Activated CD4-positive, alpha-beta T cell treated with anti-CD3 and anti-CD28 coated beads for 36 hours (primary cell): ENCODE measurements at places on chromosomes 6 and 20. TPM values are rescaled to one million over a fixed set of nuclear protein-coding genes. Genes with fewer than 3 reads are reported as not detected.

ENPP5 gene
- total RNA-seq, result 0.16 TPM

GPX5 gene
- total RNA-seq, result not detected

KCNK15 gene
- total RNA-seq, result 1.1 TPM

DNA sequence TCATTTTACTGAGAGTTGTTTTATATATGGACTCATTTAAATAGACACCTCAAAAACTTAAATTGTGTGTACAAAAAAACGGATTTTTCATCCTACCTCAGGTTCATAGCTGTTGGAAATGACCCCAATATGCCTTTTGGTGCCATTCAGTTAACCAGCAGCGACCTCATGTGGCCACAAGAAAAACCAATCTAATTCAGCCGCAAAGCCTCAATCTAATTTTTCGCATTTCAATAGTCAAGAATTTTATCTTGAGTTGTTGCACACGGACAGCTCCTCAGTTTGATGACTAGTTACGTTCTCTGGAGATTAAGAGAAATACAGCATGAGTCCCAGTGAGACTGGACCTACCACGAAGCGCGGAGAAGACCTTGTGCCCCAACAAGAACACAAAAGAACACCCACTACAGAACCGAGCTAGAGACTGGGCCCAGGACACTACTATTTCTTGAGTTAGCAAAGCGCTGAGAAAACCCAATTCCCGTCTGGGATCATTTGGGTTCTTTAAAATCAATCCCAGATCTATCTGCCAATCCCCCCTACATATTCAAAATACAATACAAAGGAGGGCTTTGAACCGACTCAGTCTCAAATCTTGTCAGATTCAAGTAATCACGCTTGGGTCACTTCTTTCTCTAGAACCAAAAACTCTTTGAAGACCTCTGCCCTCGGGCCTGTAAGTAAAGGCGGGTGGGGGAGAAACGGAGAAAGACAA is 1.1 kb downstream of the TCP11 start:
- H3K27me3 ChIP-seq, result peaks cover 18% of the 10 kb centered on the region
- peak; percentile 70 for DNase-seq
- H3K36me3 ChIP-seq, result no peaks in the 10 kb centered on the region
- H3K4me1 ChIP-seq, result peaks cover 13% of the 10 kb centered on the region

- no peak for DNase-seq
- no peak overlapping the region for H3K4me3 ChIP-seq
- no peak overlapping the region for H3K27ac ChIP-seq
- peaks cover 1% of the 10 kb centered on the region for H3K4me1 ChIP-seq
- peaks cover 1% of the 10 kb centered on the region for H3K36me3 ChIP-seq
- no peaks in the 10 kb centered on the region for H3K27me3 ChIP-seq
Observed at GRCh38 chr6:14488180-14488579, 370.6 kb downstream of the CD83 start.

OPN5 gene
- not detected for total RNA-seq

GRCh38 chr6:56996401-56996800 is 41.5 kb downstream of the BEND6 start:
- H3K27ac ChIP-seq, result no peak overlapping the region
- H3K4me3 ChIP-seq, result no peak overlapping the region
- peaks cover 3% of the 10 kb centered on the region for H3K36me3 ChIP-seq
- H3K4me1 ChIP-seq, result no peaks in the 10 kb centered on the region

- no peak overlapping the region for H3K27ac ChIP-seq
- no peak overlapping the region for H3K4me3 ChIP-seq
- H3K36me3 ChIP-seq, result no peaks in the 10 kb centered on the region
- DNase-seq, result no peak
- H3K4me1 ChIP-seq, result peaks cover 39% of the 10 kb centered on the region
Observed at GRCh38 chr6:11418290-11418905, 119.2 kb upstream of the TMEM170B start.

- no peaks in the 10 kb centered on the region for H3K36me3 ChIP-seq
- H3K4me3 ChIP-seq, result no peak overlapping the region
- H3K27me3 ChIP-seq, result peaks cover 33% of the 10 kb centered on the region
Observed at GRCh38 chr20:46870041-46870440, 24.6 kb upstream of the EYA2 start.

GRCh38 chr6:48933136-48933535 is 529.9 kb downstream of the MMUT start:
- no peak for DNase-seq
- no peaks in the 10 kb centered on the region for H3K36me3 ChIP-seq
- H3K27ac ChIP-seq, result no peak overlapping the region
- H3K4me1 ChIP-seq, result no peaks in the 10 kb centered on the region

DNA sequence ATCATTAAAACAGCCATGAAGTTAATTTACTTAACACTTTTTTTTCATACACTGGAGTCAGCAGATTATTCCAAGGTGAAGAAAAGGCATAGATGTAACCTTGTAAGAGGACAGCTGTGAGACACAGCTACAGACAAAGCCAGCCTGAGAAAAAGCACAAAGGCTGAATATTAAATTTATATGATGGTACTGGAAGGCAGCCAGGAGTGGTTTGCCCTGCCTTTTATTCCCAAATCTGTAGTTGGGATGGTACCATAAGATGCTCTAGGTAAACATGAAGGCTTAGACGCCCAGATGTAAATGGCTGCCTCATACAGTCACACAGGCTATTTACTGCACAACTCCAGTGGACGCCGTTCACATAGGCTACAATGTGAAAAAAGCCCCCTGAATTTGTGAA is 42.1 kb upstream of the LOC128125822 start:
- DNase-seq, result no peak
- H3K4me3 ChIP-seq, result no peak overlapping the region
- H3K27me3 ChIP-seq, result no peaks in the 10 kb centered on the region
- H3K27ac ChIP-seq, result no peak overlapping the region
- peaks cover 12% of the 10 kb centered on the region for H3K4me1 ChIP-seq
- H3K36me3 ChIP-seq, result no peaks in the 10 kb centered on the region

CLPSL1 gene
- not detected for total RNA-seq

GRCh38 chr20:54122189-54122588 is 51.6 kb downstream of the CYP24A1 start:
- no peaks in the 10 kb centered on the region for H3K36me3 ChIP-seq

- no peak overlapping the region for H3K27ac ChIP-seq
- no peaks in the 10 kb centered on the region for H3K36me3 ChIP-seq
- H3K27me3 ChIP-seq, result peaks cover 3% of the 10 kb centered on the region
- H3K4me1 ChIP-seq, result no peaks in the 10 kb centered on the region
- no peak overlapping the region for H3K4me3 ChIP-seq
Observed at GRCh38 chr20:18377896-18378481, 88.8 kb downstream of the DZANK1 start.

RIOK1 gene
- 39.6 TPM for total RNA-seq

CFAP61 gene
- 0.51 TPM for total RNA-seq

RCAN2 gene
- total RNA-seq, result 0.91 TPM

GRCh38 chr6:41325446-41326066 is 9.9 kb upstream of the NCR2 start:
- DNase-seq, result no peak
- no peaks in the 10 kb centered on the region for H3K36me3 ChIP-seq
- H3K27ac ChIP-seq, result no peak overlapping the region
- H3K27me3 ChIP-seq, result no peaks in the 10 kb centered on the region
- H3K4me1 ChIP-seq, result no peaks in the 10 kb centered on the region
- no peak overlapping the region for H3K4me3 ChIP-seq

DNA sequence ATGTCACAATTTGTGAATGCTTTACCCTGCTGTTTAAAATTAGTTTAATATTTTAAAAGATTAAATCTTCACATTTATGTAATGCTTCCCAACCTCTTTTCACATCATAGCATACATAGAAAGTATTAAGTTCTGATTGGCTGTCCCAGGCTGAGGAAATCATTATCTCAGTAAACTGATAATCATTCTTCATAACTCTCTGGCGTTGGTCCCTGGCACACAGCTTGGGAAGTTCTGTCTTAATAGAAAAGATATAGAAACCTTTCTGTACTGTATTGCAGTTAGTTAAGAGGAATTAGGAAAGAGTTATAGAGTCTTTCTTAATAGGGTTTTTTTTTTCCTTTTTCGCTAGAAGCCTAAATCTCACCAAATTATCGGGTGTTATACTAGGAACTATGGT is 85.4 kb downstream of the CBFA2T2 start:
- no peaks in the 10 kb centered on the region for H3K27me3 ChIP-seq
- H3K4me1 ChIP-seq, result peaks cover 11% of the 10 kb centered on the region
- no peak for DNase-seq
- no peak overlapping the region for H3K4me3 ChIP-seq

DNA sequence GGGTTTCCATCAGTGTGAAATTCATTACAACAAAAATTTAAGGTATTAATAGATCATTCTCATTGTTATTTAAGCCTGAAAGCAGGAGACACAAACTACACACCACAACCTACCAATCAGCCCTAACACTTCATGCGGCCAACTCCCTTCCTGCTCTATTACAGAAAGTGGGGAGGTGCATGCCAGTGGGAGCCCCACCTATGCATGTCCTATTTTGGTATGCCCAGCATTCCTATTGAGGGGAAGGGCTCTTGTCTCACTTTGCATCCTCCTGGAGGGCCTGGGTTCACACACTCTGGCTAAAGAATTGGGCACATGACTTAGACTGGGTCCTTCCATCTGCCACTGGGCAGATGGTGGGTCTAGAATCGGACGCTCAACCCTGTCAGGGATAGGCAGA is 450.0 kb downstream of the PTPRT start:
- H3K27ac ChIP-seq, result no peak overlapping the region
- no peak overlapping the region for H3K4me3 ChIP-seq
- H3K27me3 ChIP-seq, result no peaks in the 10 kb centered on the region
- DNase-seq, result no peak

SIRPB1 gene
- 1.0 TPM for total RNA-seq

SIRPD gene
- not detected for total RNA-seq

GRCh38 chr6:17640477-17640917 is 40.4 kb downstream of the FAM8A1 start:
- H3K36me3 ChIP-seq, result peaks cover 76% of the 10 kb centered on the region
- DNase-seq, result no peak
- no peaks in the 10 kb centered on the region for H3K27me3 ChIP-seq
- H3K4me1 ChIP-seq, result peaks cover 23% of the 10 kb centered on the region
- H3K4me3 ChIP-seq, result no peak overlapping the region
- peak overlapping the region; percentile 63 for H3K27ac ChIP-seq

DNA sequence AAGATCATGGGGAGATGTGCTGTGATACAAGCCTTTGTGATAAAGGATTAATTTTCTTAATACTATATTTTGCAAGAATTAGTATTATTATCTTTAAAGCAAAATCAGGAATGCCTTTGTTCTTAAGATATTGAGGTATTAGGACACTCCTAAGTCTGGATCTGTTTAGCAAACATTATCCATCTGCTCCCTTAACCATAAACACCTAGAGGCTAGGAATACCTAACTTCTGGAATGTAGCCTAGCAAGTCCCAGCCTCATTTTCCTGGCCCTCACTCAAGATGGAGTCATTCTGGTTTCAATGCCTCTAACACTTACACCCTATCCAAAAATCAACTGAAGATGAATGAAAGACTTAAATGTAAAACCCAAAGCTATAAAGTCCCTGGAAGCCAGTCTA is 106.3 kb upstream of the GJE1 start:
- no peaks in the 10 kb centered on the region for H3K4me1 ChIP-seq
- no peak overlapping the region for H3K4me3 ChIP-seq
- H3K36me3 ChIP-seq, result no peaks in the 10 kb centered on the region

SLCO4A1 gene
- 40.5 TPM for total RNA-seq

DNA sequence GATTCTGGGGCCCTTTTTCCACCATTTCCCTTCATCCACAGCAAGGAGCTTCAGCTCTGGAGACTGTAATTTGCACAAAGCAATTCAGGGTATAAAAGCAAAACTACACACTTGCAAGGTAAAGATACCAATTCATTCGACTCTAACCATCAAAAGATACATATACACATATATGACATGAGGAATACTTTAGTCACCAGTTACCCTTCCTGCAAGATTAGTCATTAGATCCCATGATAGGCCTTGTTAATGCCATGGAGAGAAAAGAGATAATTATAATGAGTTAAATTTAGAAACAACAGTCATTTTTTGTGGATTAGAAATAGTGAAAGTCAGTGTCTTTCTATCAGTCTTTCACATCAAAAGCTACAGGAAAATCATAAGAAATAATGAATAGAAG is 204.2 kb downstream of the KCNQ5 start:
- H3K4me1 ChIP-seq, result peaks cover 23% of the 10 kb centered on the region
- H3K36me3 ChIP-seq, result peaks cover 2% of the 10 kb centered on the region
- H3K27ac ChIP-seq, result no peak overlapping the region
- DNase-seq, result no peak
- H3K27me3 ChIP-seq, result no peaks in the 10 kb centered on the region
- H3K4me3 ChIP-seq, result no peak overlapping the region

MYB gene
- total RNA-seq, result 35.9 TPM

MYLK2 gene
- total RNA-seq, result 0.39 TPM

- no peak overlapping the region for H3K27ac ChIP-seq
- H3K4me3 ChIP-seq, result no peak overlapping the region
- peaks cover 8% of the 10 kb centered on the region for H3K27me3 ChIP-seq
- no peaks in the 10 kb centered on the region for H3K36me3 ChIP-seq
Observed at GRCh38 chr6:148389917-148390316, 47.3 kb downstream of the SASH1 start.

BTN1A1 gene
- total RNA-seq, result not detected

NUS1 gene
- 34.0 TPM for total RNA-seq

DNA sequence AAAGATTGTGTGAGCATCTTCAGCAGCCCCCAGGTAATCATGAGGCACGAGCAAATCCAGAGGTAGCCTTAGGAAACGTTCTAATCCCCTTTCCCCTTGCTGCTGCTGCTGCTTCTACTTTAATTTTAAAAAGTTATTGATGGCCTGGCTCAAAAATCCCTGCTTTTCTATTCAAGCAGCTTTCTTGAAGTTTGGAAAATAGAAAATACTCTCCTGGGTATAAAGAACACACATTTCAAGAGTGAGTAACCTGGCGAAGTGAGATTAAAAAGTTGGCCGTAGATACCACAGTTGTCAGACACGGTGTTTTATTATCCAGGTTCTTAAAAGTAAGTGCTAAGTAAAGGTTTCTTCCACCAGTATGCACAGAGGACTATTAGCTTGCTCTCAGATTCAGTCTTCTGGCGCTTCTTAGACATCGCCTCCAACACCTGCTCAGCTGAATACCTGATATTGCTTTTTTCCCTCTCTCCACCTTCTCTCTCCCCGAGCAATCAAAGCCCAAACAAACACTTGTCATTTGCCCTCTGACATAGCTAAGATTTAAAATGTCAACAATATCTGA is 150.7 kb downstream of the EDN3 start:
- H3K27me3 ChIP-seq, result peaks cover 32% of the 10 kb centered on the region
- H3K27ac ChIP-seq, result no peak overlapping the region
- no peaks in the 10 kb centered on the region for H3K36me3 ChIP-seq
- H3K4me1 ChIP-seq, result no peaks in the 10 kb centered on the region

DNA sequence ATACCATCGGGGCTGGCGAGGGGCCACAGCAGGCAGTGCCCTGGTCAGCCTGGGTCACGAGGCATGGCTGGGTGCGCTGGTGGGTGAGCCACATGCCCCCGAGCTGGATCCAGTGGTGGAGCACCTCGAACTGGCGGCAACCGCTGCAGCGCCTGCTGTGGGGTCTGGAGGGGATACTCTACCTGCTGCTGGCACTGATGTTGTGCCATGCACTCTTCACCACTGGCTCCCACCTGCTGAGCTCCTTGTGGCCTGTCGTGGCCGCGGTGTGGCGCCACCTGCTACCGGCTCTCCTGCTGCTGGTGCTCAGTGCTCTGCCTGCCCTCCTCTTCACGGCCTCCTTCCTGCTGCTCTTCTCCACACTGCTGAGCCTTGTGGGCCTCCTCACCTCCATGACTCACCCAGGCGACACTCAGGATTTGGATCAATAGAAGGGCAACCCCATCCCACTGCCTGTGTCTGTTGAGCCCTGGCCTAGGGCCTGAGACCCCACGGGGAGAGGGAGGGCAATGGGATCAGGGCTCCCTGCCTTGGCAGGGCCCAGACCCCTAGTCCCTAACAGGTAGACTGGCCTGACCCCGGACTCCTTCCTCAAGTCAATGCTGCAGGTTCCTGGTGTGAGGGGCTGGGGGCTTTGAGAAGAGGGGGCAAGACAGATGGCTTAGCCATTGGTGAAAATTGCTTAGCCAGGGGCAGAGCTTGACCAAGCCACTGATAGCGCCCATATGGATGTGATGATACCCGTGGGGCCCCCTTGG is 598 bp downstream of the TMEM239 start:
- no peak overlapping the region for H3K27ac ChIP-seq
- no peaks in the 10 kb centered on the region for H3K36me3 ChIP-seq
- H3K4me1 ChIP-seq, result peaks cover 10% of the 10 kb centered on the region
- H3K4me3 ChIP-seq, result no peak overlapping the region
- peak; percentile 59 for DNase-seq
